ENCODE measurements at places on chromosomes 5 and 9. TPM values are rescaled to one million over a fixed set of nuclear protein-coding genes. Genes with fewer than 3 reads are reported as not detected.
A peak's percentile ranks its signal among the peaks of the same experiment; 100 is the strongest.

TMC1 gene
- total RNA-seq = not detected

PTGER4 gene
- 59.9 TPM for total RNA-seq

IL33 gene
- total RNA-seq = not detected

NIPAL4 gene
- 2.5 TPM for total RNA-seq

SPATA31D4 gene
- not detected for total RNA-seq

SMIM15 gene
- total RNA-seq = 56.9 TPM

PCDHB4 gene
- total RNA-seq = not detected

OLFM1 gene
- not detected for total RNA-seq

- no peak for DNase-seq
Observed at GRCh38 chr9:109726119-109726518, 53.9 kb upstream of the PALM2AKAP2 start.

DNA sequence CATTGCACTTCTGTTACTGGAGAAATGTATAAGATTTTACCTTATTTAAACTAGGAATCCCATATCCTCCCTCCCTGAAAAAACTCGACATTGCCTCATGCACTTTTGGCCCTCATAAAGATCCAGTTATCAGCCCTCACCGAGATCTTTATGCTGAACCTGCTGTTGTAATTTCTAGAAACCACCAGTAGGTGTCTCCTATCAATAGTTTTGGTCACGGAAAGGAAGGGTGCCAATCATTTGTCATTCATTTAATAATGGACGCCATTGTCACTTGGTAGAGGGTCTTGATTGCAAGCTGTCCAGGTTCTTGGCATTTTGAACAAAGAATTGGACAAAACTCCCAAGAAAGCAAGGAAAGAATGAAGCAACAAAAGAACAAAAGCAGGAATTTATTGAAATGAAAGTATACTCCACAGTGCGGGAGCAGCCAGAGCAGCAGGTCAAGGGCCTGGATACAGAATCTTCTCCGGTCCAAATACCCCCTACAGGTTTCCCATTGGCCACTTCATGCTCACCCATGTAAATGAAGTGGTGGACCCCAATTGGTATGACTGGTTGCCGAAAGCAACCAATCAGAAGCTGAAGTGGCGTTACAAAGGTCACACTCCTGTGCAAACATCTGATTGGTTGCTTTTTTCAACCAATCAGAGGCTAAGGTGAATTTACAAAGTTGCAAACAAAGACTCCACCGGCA is 524.3 kb downstream of the PSAT1 start:
- no peak for DNase-seq

DNA sequence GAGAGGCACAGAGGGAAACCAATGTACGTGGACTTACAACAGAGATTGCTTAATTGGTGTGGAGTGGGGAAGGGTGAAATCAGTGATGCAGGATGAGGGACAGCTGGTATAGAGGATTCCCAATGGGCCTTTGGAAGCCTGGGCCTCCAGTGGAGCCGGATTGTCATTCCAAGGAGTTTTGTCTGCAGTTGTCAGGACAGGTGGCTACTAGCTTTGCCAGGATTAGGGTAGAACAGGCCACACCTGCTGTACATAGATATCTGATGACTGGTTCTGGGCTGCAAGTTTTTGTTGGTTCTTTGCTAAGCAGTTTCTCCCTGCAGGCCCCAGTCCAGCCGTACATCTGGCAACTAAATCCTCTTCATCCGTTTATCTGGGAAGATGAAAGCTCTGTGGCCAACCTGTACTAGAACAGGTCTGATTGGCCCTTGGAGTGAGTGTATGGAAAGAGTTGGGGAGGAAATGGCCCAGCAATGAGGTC is 4.2 kb downstream of the SKP2 start:
- DNase-seq = no peak

DNA sequence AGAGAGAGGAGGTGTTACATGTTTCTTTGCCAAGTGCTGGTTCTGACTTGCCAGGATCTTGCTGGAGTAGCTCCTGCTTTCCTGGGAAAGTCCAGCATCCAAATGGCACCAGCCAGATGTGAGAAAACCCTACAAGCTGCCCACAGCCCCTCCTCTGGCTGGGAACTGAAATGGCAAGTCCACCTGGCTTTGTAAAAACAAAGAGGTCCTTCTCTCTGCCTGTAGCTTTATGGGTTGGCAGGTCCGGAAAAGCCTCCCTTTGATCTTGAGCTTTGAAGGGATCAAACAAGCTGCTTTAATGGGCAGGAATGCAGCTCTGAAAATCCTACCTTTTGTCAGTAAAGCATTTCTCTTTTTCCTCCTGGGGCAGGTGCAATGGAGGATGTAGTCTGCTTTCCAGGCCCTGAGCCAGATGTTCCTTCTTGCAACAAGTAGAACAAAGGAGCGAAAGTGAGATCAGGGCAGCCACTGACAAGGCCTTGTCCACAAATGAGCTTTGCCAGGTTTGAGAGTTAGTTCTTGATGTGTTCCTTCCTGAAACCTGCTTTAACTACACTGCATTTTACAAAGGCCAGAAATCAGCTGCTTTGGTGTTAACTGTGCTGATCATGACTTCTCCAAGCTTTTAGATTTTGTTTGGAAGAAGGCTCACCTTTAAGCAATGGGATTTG is 456.7 kb downstream of the ZNF608 start:
- no peak for DNase-seq

GRCh38 chr9:116370556-116370955 is 217.0 kb downstream of the PAPPA start:
- no peak for DNase-seq

GRCh38 chr9:26939955-26940711 is 6.9 kb downstream of the PLAA start:
- DNase-seq = no peak

GRCh38 chr5:169610606-169611005 is 26.5 kb upstream of the DOCK2 start:
- no peak for DNase-seq

DNA sequence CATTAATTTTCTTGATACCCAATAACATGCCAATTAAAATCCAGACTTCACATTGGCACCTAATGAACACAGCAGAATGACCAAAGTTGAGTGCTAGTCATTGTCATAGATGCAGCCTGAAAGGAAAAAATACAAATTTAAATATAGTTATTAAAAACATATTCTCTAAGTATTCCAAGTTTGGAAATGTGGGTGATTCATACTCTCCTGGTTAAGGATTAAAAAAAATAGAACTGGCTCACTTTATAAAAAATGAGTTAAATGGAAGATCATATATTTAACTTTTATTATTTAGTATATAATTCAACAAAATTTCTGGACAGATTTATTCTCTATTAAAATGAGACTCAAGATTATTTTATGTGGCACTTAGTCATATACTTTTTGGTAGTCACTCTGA is 33.2 kb upstream of the RICTOR start:
- DNase-seq = no peak

GRCh38 chr5:59089767-59090166 is 506.9 kb downstream of the RAB3C start:
- DNase-seq = no peak

DNA sequence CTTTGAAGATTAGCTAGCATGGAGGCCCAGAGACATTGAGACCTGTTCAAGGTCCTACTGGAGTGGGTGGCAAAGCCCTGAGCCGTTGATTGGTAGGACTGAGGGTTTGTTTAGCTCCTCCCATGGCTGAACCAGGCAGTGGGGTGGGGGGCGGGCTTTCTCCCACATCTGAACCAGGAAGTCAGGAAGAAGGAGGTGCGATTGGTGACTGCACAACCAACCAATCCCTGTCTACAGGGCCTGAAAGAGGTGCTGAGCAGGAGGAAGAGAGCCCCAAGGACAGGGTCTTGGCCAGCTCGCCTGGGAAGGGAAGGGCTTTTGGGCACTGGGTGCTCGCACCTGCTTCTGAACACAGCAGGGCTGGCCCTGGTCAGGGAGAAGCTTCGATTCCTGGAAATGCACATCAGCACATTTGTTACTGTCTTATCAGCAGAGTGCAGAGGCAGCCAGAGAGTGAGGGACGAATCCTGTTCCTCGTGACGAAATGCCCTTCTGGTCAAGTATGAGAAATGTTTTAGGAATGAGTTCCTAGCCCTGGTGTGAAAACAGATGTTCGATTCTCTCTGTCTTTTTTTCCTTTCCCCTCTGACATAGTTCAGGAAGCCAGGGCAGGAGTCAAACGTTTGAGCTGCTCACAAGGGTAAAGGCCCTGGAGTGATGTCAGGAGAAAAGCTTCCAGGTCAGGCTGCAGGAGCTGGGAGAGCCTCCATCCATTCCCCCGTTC is 294.8 kb upstream of the KLF4 start:
- no peak for DNase-seq

- DNase-seq = no peak
Observed at GRCh38 chr9:68759981-68760673, 55.1 kb downstream of the PIP5K1B start.

DNA sequence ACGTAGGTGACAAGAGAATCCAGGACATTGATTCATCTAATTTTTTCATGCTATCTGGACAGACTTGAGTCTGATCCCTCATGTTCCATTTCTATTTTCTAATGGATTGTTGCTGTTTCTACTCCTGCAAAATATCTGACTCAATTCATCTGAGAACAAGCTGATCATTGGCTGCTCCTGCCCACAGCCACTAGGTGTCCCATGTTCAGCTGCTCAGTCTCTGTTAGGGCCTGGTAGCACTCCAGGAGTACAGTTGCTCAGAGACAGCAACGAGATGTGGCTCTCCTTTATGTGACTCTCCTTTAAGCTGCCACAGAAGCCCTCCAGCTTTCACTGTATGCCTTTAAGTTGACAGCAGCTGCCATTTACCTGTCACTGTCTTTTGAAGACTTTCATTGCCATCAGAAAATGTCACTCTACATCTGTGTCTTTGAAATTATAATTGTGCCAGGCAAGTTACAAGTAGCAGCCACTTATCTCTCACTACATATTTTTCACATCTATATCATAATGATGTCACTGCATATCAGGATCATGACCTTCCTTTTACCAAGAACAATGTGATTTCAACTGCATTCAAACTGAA is 1944.2 kb upstream of the NUDT12 start:
- no peak for DNase-seq

GRCh38 chr9:115164511-115164974 is 46.6 kb upstream of the TNC start:
- no peak for DNase-seq

GRCh38 chr5:156695774-156696173 is 154.3 kb upstream of the PPP1R2B start:
- DNase-seq = no peak

DNA sequence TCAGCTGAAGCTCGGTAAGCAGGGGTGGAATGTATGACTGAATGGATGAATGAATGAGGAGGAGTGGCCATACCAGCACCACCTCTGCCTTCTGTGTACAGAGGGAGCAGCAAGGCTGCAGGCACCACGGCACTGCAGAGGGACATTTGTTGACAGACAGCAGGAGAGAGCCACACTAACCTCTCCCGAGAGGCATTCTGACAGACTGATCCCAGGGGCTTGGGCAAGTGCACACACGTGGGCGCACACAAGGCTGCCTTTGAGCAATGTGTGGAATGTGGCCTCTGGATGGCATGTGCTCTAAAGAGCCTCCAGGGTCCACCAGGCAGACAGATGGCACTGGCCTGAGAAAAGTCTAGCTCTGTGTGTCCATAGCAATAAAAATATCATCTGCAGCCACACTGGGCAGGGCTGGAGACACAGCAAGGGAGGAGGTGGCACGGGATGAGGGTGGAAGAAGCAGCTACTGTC is 111.8 kb downstream of the ACTL7B start:
- no peak for DNase-seq

DNA sequence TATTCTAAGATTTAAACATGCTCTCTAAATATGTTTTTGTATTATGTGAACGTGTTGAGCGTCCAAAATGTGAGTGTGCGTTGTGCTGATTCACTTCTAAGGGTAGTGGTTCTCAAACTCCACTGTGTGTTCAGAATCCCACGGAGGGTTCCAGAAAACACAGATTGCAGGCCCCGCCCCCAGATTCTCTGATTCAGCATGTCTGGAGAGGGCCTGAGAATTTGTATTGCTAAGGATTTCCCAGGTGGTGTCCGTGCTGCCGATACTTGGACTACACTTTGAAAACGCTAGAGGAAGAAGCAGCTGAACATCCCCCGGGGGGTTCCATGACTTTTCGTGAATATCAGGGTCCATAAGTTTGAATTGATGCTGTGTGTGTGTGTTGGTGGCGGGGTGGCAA is 1043.2 kb upstream of the WWC1 start:
- DNase-seq = no peak

- DNase-seq = no peak
Observed at GRCh38 chr9:94859891-94860290, 133.4 kb downstream of the AOPEP start.

GRCh38 chr5:159786901-159787691 is 129.2 kb upstream of the ADRA1B start:
- DNase-seq = no peak

- no peak for DNase-seq
Observed at GRCh38 chr5:94778299-94778698, 159.8 kb downstream of the SLF1 start.

DNA sequence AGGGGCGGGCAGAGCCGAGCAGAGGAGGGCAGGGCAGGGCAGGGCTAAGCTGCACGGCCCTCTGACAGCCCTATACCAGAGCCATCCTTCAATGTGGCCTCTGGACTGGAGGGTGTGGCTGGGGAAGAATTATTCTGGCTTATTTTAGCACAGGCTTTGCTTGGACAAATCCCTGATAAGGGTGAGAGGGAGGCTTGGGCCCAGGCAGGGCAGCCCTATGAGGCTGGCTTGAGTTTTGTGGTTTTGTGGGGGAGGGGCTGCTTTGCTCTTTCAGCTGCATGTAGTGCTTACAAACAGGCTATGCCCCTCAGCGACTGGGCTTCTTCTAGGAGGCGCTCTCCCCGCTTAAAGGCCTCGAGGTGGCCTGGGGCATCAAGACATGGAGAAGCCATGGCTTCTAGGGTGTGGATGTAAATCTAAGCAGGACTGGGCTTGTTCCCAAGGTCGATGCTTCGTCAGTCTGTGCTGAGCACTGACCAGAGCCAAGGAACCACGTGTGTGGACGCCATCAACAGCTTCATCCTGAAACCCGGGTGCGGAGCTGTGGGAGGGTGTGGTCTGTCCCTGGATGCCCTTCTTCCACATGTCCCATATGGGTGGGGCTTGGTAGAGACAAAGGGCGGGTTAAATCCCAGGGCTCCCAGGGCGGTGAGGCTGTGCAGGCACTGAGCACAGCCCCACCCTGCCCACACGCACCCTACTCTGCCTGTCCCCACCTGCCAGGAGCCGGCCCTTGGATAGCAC is 45.7 kb upstream of the IPPK start:
- no peak for DNase-seq

GRCh38 chr5:103224118-103224893 is 34.3 kb upstream of the MACIR start:
- peak; percentile 34 for DNase-seq

DNA sequence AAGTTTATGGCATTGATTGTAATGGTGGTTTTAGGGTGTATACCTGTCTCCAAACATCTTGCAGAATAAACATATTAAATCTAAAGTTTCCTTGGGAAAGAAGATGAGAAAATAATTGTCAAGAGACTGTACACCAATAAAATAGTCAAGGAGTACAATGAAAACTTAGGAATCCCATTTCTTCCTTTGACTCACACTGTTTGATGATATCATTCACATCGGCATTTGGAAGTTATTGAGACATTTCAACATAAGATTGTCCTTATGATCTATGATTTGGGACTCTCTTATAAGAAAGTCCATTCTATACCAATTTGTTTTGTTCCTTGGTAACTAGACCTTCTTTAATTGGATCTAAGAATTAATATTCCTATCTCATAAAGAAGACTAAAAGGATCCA is 482.7 kb downstream of the RAB3C start:
- DNase-seq = no peak
